ENCODE measurements at places on chromosomes 11 and 22. TPM values are rescaled to one million over a fixed set of nuclear protein-coding genes. Genes with fewer than 3 reads are reported as not detected.

The PGA3 gene
- not detected for total RNA-seq

The SERGEF gene
- 111 TPM for total RNA-seq

The WT1 gene
- not detected for total RNA-seq

The SEC14L2 gene
- total RNA-seq, result 92.4 TPM

- DNase-seq, result no peak
Measured at GRCh38 chr11:76767659-76768058, 15.5 kb upstream of the TSKU start.

GRCh38 chr11:57458410-57459163, 1.7 kb upstream of the RTN4RL2 start:
- peak; percentile 58 for DNase-seq

- no peak for DNase-seq
Measured at GRCh38 chr11:68940651-68941323, 37.1 kb downstream of the IGHMBP2 start.

GRCh38 chr11:112631333-112631732, 329.9 kb upstream of the NCAM1 start:
- DNase-seq, result no peak

- no peak for DNase-seq
Measured at GRCh38 chr22:19700790-19701419, 13.4 kb upstream of the SEPTIN5 start.

- DNase-seq, result no peak
Measured at GRCh38 chr22:45253039-45253641, 12.4 kb upstream of the KIAA0930 start.

DNA sequence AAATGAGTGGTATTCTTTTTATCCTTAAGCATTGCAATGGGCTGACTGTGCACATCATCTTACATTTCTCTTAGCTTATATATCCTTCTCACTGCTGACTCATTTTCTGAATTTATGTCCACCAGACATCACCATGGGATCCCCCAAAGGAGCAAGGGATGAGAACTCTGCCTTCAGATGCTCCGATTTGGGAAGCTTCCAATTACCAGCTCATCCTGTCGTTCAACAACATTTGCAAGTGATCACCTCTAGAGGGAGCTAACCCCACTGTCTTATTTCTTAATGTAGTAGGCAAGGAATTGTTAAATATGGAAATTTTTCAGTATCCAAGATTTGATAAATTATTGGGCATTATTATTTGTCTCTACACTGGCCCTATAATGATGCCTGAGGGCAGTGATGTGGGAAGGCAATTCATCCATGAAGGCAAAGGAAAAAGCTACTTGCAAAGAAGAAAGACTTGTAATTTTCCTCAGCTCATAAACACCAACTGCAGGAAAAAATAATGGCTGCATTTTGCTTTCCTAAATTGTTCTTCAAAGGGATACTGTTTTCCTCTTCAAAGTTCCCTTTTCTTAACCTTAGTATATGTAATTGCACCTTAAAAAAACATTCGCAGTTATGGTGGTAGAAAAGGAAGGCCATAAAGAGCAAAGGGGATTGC, 102.4 kb upstream of the FSHB start:
- no peak for DNase-seq

DNA sequence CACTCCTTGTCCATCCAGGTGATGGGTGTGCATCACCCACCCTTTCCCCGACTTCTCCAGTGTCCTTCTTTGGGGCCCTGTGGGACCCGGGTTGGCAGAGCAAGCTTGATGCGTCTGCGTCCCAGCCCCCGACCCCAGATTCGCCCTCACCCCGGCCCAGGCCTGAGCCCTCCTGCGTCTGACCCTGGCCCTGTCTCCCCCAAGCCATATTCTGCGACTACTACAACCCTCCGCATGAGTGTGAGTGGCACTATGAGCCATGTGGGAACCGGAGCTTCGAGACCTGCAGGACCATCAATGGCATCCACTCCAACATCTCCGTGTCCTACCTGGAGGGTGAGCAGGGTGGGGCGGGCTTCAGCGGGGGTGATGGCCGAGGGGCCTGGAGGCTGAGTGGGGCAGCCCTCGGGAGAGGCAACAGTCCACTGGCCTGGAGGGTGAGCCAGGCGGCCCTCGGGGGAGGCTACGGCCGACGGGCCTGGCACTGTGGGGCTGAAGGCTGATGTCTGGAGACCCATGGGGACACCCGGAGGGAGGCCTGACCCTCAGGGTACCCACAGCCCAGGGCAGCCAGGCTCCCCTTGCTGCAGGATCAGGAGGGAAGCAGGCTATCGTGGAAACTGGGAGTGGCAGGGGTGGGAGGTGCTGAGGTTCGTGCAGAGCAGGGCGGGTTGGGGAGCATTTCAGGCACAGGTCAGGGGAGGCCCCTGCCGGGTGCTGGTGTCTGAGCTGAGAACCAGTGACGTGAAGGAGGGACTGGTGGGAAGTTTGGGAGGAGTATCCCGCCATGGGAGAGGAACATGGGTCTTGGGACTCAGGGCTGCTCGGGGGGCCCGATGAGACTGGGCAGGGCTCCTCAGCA, 15.3 kb downstream of the MUC2 start:
- DNase-seq, result no peak

GRCh38 chr11:15159085-15159484, 44.4 kb downstream of the INSC start:
- no peak for DNase-seq

- no peak for DNase-seq
Measured at GRCh38 chr11:61110255-61111049, 8.2 kb downstream of the CD5 start.

DNA sequence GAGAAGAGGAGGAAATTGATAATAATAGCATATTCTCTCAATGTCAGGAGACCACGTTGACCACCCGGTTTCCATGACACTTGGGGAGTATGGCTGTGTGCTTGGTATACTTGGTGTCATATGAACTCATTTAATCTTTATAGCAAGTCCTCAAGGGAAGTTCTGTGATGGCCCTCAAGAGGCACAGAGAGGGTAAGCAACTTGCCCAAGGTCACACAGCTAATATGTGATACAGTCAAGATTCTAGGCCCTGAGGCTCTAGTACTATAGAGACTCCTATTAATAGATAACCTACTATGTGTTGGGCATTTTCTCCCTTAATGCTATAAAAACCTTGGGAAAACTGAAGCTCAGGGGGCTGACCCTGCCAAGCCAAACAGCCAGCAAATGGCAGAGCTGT, 10.6 kb upstream of the CACNG2 start:
- DNase-seq, result no peak

DNA sequence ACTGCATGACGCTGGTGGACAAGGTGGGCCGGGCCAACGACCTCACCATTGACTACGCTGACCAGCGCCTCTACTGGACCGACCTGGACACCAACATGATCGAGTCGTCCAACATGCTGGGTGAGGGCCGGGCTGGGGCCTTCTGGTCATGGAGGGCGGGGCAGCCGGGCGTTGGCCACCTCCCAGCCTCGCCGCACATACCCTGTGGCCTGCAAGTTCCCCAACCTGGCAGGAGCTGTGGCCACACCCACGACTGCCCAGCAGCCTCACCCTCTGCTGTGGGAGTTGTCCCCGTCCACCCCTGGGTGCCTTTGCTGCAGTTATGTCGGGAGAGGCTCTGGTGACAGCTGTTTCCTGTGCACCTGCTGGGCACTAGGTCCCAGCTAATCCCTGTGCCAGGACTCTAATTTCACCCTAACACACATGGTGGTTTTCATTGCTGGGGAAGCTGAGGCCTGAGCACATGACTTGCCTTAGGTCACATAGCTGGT, 49.0 kb upstream of the PPP6R3 start:
- no peak for DNase-seq

Measured in dorsolateral prefrontal cortex (tissue), 122 donors.